ENCODE measurements at places on chromosomes 16 and 17.
A peak's percentile ranks its signal among the peaks of the same experiment; 100 is the strongest.

GRCh38 chr17:75991396-75991795 is 9.3 kb upstream of the CDK3 start:
- DNase-seq, result no peak

GRCh38 chr17:45336390-45337182 is 19.8 kb upstream of the MAP3K14 start:
- no peak for DNase-seq

DNA sequence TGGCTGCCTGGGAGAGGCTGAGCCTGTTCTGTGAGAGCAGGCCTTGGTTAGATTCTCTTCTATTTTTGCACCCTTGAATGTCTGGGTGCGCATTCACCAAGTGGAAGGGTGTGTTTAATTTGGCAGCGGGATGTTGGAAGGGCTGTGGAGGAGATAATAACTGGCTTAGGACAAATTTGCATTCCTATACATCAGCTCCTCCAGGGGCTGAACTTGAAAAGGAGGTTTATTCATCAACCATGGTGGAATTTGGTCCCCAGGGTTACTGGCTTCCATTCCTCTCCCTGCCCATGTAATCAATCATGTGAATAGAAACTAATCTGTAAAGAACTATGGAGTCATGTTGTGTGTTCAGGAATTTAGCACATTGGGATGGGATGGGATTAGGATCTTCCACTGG is 100.2 kb upstream of the FOXF1 start:
- no peak for DNase-seq

- peak; percentile 13 for DNase-seq
These were observed 302.7 kb upstream of the PMFBP1 start for GRCh38 chr16:72474501-72475123.

GRCh38 chr16:372302-372983 is 2.1 kb upstream of the MRPL28 start:
- no peak for DNase-seq

DNA sequence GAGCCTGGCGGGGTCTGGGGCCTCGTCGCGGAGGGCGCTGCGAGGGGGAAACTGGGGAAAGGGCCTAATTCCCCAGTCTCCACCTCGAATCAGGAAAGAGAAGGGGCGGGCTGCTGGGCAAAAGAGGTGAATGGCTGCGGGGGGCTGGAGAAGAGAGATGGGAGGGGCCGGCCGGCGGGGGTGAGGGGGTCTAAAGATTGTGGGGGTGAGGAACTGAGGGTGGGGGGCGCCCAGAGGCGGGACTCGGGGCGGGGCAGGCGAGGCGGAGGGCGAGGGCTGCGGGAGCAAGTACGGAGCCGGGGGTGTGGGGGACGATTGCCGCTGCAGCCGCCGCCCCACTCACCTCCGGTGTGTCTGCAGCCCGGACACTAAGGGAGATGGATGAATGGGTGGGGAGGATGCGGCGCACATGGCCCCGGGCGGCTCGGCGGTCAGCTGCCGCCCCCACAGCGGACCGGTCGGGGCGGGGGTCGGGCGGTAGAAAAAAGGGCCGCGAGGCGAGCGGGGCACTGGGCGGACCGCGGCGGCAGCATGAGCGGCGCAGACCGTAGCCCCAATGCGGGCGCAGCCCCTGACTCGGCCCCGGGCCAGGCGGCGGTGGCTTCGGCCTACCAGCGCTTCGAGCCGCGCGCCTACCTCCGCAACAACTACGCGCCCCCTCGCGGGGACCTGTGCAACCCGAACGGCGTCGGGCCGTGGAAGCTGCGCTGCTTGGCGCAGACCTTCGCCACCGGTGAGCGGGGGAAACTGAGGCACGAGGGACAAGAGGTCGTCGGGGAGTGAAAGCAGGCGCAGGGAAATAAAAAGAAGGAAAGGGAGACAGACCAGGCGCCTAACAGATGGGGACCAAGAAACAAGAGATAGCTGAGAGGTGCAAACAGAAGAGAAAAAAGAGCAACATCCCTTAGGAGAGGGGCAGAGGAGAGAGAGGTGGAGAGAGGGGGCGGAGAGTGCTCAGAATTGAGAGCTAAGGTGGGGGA is at the start of gene PNMT:
Gene PNMT, plus strand, starts transcription at position 509 of the 980 bp plus-strand sequence. Its CDS starts 23 bp downstream, at position 532.
- peak; percentile 42 for DNase-seq

- DNase-seq, result no peak
These were observed 8.7 kb upstream of the CPD start for GRCh38 chr17:30369995-30370394.

DNA sequence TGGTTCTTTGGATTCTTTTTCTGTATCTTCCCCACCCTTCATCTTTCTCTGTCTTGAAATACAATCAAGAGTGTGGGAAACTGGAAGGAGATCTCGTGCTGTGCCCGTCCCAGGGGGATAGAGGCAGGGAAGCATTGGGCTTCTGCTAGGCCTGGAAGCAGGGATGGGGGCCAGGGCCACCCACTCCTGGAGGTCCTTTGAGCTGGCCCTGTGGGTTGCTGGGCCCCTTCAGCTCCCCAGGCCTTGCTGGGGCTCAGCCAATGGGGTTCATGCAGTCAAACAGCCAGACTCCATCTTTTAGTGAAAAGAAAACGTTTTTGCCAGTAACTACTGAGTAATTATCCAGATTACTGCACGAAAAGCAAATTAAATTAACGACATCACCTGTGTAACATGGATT is 67.8 kb downstream of the CCDC182 start:
- DNase-seq, result no peak

DNA sequence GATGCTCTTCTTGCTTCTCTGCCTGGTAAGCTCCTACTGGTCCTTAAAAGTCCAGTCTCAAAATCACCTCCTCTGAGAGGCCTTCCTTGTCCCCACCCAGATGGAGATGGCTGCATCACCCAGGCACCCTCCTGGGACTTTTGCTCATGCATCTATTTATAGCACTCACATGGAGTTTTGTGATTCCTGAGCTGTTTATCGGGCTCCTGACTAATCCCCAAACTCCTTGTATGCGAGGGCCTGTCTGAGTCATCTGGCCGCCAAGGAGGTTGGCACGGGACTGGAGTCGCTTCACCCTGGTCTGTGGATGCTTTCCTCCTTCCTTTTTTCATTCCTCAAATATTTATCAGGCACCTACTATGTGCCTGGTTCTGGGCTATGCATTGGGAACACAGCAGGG is 2.3 kb upstream of the MAP2K3 start:
- DNase-seq, result no peak

GRCh38 chr17:27049104-27049784 is 244.7 kb upstream of the WSB1 start:
- no peak for DNase-seq

DNA sequence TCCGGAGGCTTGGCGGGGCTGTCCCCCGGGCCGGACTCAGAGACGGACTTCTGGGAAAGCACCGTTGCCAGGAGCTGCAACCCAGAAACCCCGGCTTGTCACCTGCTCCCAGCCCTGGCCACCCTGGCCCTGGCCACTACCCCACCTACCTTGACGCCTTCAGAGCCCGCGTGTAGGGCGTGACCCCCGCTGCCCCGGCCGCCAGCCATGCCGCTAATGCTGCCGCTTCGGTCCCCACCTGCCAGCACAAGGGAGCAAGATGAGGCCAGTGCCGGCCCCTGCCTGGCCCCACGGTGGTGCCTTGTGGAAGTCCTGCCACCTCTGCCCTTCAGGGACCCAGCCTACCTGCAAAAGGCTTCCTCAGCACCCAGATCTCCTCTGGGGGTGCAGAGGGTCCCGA is 11.4 kb downstream of the CASKIN1 start:
- no peak for DNase-seq

GRCh38 chr17:77227461-77228240 is 86.9 kb downstream of the SEC14L1 start:
- peak; percentile 15 for DNase-seq

DNA sequence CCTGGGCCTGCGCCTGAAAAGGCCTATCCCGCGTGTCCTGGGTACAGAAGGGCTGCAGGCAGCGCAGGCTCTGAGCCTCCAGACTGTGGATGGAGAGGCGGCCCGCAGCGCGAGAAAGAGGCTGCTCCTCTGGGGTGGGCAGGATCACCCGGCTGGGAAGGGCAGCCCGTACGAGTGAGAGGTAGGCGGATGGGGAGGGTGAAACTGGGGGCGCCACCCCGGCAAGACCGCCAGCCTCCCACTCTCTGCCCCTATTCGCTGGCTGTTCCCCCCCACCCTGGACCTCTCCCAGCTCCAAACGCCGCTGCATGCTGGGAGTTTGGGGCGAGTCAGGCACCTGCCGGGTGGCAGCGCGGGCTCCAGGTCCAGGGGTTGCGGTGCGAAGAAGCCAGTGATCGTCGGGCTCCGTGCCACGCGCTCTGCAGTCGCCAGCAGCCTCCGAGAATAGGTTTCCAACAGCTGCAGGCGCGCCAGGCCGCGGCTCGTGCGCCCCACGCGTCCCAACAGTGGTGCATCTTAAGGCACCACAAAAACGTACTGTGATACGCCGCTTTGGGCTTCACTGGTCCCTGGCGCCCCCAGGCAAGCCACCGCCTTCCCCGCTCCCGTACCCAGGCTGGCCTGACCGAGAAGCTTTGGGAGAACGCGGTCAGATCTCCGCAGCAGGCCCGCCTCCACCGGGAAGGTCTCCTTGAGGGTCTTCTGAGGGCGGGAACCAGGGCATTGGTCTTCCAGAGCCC is 1.1 kb downstream of the NOXO1 start:
- no peak for DNase-seq

- no peak for DNase-seq
These were observed 28.1 kb downstream of the SCPEP1 start for GRCh38 chr17:57006040-57006439.

DNA sequence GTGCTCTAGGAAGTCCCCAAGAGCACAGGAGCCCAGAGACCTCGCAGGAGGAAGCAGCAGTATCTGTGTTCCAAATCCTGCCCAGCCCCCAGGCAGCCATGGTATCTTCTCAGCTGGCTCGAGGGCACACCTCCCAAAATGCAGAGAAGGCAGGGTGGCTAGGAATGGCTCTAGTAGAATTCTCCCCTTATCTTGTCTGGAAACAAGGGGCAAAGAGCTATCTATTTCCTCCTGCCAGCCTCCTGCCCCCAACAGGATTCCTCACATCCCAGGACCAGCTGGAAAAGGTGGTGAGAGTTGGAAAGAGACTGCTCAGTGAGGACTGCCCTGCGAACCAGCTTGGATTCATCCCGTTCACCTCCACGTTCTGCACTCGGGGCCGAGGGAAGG is 8.6 kb upstream of the TSPOAP1 start:
- DNase-seq, result no peak

GRCh38 chr17:6352801-6353560 is 81.9 kb downstream of the AIPL1 start:
- DNase-seq, result no peak

DNA sequence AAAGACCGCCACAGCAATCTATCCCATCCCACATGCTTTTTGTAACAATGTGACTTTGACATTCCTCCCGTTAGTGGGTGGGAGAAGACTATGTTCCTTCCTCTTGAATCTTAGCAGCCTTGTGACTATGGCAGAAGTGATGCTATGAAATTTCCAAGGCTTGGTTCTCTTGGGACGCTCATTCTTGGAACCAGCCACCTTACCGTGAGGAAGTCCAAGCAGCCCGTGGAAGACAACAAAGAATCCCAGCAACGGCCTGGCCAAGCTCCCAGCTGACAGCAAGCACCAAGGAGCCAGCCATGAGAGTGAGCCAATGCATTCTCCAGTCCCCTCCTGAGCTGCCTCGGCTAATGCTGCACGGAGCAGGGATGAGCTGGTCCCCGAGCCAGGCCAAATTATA is 62.3 kb downstream of the VPS53 start:
- no peak for DNase-seq

GRCh38 chr17:80253631-80254395 is 6.8 kb upstream of the RNF213 start:
- no peak for DNase-seq

DNA sequence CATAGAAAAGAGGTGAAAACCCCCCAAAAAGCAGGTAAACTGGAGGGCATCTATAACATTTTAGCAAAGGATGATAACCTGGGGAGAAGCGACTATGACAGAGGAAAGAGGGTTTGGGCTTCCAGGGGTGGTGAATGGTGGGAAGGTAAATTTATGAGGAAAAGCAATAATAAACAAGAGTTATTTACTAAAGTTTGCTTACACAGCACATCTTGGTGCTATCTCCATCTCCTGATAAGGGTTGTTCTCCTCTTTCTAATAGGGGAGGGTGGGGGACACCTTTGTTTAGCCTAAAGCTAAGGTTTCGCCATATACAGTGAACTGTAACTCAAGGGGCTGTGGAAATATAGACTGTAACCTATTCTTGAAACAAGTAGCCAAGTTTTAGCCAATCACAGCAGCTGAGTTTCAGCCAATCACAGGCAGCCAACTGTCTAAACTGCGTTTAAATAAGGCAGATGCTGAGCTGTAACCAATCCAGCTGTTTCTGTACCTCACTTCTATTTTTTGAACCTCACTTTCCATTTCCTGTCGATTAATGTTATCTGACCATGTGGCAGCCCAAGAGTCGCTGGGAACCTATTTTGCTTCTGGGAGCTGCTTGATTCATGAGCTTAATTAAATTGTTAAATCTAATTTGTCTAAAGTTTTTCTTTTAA is 191.8 kb downstream of the MAP2K6 start:
- no peak for DNase-seq

- no peak for DNase-seq
These were observed 53.7 kb upstream of the DHX40 start for GRCh38 chr17:59511726-59512125.

- peak; percentile 39 for DNase-seq
These were observed 18.2 kb upstream of the HS3ST3B1 start for GRCh38 chr17:14282726-14283125.

DNA sequence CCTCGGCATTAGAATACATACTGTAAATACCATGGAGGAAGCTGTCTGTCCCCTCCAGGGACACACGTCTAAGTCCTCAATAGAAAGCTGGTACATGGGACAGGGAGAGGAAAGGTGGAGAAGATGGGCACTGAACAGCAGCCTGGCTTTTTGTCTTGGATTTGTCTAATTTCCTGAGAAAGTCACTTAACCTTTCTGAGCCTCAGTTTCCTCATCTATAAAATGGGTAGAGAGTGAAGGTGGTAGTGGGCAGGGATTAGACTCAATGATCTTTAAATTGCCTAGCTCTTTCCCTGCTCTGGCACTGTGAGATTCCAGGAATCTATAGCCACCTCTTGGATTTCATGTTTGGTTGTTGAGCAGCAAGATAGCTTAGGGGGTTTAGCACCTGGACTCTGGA is 96.2 kb downstream of the ASIC2 start:
- no peak for DNase-seq

DNA sequence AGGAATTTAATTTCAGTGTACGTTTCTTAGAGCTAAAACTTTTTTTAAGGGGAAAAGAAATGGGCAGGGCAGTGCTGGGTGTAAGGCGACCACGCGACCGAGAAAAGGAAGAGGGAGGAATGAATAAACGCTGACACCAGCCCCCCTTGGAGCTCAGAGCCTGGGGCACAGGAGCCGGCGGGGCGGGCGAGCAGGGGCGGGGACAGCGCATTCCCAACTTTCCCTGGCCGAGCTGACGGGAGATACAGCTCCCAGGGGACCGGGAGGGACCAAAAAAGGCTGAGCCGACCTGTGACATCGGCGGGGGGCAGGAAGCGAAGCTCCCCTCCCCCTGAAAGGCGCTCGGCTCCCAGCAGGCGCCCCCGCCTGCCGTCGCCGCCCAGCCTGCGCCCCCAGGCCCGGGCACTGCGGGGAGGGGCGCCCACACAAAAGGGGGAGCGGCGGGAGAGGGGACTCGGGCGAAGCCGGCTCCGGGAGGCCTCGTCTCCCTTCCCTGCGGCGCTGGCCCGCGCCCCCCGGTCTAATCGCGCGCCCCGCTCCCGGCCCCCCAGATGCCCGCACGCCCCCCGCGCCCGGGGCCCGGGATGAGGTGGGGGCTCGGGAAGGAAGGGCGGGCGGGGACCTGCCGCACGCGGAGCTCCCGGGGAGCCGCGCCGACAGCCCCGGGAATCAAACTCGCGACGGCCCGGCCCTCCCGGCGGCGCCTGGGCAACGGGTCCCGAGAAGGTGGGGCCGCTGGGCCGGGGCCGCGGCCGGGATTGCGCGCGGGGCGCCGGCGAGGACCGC is 622 bp downstream of the CUEDC1 start:
- DNase-seq, result no peak

- DNase-seq, result no peak
These were observed 76.5 kb downstream of the TIMM22 start for GRCh38 chr17:1073241-1073962.
